Thymus (tissue), 14 donors: ENCODE measurements at places on chromosomes 2 and 18. TPM values are rescaled to one million over a fixed set of nuclear protein-coding genes. Genes with fewer than 3 reads are reported as not detected.

ARHGAP15 gene
- 182 TPM for total RNA-seq

THAP4 gene
- 36.8 TPM for total RNA-seq

MYO3B gene
- 0.71 TPM for total RNA-seq

FOXI3 gene
- 0.05 TPM for total RNA-seq

HOXD4 gene
- 0.09 TPM for total RNA-seq

RAB27B gene
- total RNA-seq, result 1.5 TPM

LIMS3 gene
- total RNA-seq, result 0.94 TPM

DNA sequence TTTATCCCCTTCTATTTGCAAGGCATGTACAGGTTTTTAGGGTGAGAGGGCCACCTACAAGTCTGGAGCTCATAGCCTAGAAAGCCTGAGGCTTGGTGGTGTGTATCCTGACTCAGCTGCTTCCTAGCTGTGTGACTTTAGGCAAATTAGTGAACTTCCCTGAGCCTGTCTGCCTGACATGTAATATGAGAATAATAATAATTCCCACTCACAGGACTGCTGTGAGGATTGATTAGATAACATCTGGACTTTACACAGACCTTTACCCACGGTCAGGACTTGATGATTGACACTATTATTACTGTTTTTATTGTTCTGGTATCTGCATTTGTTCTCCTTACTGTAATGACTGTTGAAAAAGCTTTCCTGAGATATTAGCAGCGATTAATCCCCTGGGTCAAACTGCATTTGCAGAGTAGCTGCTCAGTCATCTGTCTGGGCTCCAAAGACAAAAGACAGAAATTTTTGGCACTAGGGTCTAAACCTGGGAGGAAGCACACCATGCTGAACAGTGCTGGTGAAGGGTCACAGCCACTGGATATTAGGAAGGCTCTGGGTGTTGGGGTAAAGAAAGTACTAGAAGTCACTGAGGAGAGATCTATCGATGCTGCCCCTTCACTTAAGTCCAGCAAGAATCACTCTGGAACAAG, 276.5 kb upstream of the FN1 start:
- no peaks in the 10 kb centered on the region for H3K27me3 ChIP-seq
- no peaks in the 10 kb centered on the region for H3K4me1 ChIP-seq
- H3K4me3 ChIP-seq, result no peak overlapping the region

DNA sequence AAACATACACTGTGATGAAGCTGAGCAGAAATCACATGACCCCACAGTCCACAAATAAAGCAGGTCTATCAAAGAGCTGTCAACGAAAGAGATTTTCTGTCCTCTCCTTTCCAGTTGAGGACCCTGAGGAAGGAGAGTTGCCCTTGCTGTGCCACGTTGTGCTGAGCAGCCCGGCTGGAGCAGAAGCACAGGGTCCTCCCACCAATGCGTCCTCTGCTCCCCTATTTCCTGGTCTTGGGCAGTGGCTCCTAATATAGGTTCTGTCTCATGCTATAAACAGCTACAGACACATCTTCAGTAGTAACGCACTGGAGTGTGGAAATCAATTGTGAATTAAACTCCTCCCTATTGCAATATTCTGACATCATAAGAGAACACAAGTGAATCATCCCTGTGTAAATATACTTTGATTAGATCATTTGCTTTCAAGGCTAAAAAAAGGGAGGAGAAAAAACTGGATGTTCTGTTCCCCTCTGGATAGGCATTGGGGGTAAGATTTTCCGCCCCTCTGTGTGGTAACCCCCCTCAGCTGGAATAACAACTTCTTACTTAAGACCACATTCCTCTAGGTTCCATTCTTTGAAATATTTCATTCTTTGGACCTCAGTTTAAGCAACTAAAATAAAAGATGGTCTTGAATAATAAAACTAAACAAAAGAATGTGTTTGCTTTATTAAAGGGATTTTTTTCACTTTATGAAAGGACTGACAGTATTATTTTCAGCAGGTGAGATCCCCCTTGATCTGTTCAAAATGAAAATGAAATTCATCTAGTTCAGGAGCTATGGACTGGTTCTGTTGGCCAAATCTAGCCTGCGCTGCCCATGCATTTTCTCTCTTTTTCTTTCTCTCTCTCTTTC, 8.3 kb upstream of the RHOB start:
- H3K4me1 ChIP-seq, result no peaks in the 10 kb centered on the region
- H3K27me3 ChIP-seq, result no peaks in the 10 kb centered on the region
- H3K27ac ChIP-seq, result no peak overlapping the region
- no peak overlapping the region for H3K4me3 ChIP-seq

DNA sequence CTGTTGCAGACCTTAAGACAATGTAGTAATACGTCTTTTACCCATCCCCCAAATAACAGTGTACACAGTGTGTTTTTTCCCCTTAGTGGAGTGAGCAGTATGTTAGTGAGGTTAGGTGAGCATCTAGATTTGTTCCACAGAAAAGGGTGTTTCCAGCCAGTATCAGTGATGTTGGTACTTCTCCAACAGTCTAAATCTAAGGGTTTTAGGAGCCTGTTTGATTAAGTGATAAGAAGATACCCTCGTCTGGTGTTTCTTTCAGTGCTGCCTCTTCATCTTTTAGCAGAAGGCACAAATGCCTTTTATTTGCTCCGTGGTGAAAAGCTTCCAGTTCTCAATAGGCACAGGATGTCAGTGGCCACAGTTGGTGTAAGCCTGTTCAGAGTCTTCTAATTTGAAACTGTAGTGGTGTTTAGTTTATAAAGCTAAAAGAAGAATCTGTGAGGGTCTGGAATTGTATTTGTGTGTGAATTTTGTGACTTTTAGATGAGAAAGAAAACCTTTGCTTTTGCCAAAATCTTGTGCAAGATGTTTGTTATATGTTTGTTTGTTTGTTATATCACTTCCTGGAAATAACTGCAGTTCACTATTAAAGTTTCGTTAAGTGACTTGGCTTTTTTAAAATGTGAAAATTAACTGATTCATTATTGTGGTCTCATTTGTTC, 71.2 kb downstream of the MAP4K4 start:
- no peaks in the 10 kb centered on the region for H3K36me3 ChIP-seq
- no peak overlapping the region for H3K27ac ChIP-seq
- peaks cover 41% of the 10 kb centered on the region for H3K4me1 ChIP-seq
- DNase-seq, result no peak
- H3K4me3 ChIP-seq, result no peak overlapping the region
- no peaks in the 10 kb centered on the region for H3K27me3 ChIP-seq

- H3K4me3 ChIP-seq, result no peak overlapping the region
- H3K27me3 ChIP-seq, result no peaks in the 10 kb centered on the region
- no peak for DNase-seq
- no peaks in the 10 kb centered on the region for H3K4me1 ChIP-seq
Observed at GRCh38 chr2:148965623-148966437, 72.7 kb upstream of the LYPD6B start.

DNA sequence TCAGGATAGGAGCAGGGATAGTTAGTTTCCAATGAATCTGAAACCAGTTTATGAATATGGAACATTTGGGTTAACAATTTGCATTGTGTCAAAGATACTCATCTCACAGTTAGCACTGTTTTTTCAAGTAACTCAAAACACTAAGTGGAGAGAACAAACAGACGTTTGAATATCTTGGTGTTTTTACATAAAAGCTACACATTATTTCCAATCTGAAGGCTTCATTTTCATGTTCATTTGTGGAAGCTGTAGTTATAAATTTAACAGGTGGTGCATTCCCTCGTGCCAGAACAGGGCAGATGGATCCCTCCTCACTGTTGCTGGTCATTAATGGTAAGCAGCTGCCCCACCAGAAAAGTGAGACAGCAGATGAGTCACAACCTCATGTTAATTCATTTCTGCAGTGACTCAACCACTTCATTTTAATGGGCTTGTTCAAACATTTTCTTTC, 286.9 kb downstream of the TMX3 start:
- H3K4me3 ChIP-seq, result no peak overlapping the region
- DNase-seq, result no peak
- H3K36me3 ChIP-seq, result no peaks in the 10 kb centered on the region
- no peaks in the 10 kb centered on the region for H3K4me1 ChIP-seq

- H3K36me3 ChIP-seq, result no peaks in the 10 kb centered on the region
- no peak overlapping the region for H3K4me3 ChIP-seq
- no peaks in the 10 kb centered on the region for H3K27me3 ChIP-seq
- H3K27ac ChIP-seq, result no peak overlapping the region
- peaks cover 33% of the 10 kb centered on the region for H3K4me1 ChIP-seq
Observed at GRCh38 chr2:46435796-46436360, 43.5 kb upstream of the TMEM247 start.

DNA sequence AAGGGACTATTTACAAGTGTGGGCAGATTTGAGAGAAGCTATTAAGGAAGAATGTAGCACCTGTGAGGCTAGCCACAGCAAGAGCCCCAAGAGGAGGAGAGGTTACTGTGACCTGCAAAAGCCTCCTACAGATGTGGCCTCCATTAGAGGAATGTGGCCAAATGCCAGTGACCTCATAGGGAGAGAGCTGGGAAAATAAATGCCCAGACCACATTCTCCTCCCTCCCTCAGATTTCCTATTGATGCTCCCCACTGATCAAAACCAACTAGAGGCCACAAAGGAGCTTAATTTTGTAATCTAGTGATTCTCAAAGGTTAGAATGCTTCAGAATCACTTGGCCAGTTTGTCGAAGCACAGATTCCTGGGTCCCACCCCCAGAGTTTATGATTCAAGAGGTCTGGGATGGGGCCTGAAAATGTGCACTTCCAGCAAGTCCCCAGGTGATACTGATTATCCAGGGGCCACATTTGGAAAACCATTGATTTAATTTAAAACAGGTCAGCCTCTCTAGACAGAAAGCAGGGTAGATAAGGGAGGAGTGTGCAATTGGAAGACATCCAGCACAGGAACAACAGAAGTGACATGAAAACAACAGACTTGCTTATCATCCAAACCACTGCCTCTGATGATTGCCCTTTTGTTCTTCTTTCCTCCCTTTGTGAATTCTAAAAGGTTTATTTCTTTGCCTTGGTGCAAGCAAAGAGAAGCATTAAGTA, 61.2 kb upstream of the RBBP8 start:
- no peaks in the 10 kb centered on the region for H3K36me3 ChIP-seq
- no peak for DNase-seq
- H3K4me1 ChIP-seq, result no peaks in the 10 kb centered on the region
- H3K4me3 ChIP-seq, result no peak overlapping the region
- no peak overlapping the region for H3K27ac ChIP-seq
- no peaks in the 10 kb centered on the region for H3K27me3 ChIP-seq

GRCh38 chr18:31445908-31446307, 1.6 kb upstream of the DSG3 start:
- H3K27me3 ChIP-seq, result no peaks in the 10 kb centered on the region
- no peak overlapping the region for H3K27ac ChIP-seq
- no peaks in the 10 kb centered on the region for H3K36me3 ChIP-seq
- no peaks in the 10 kb centered on the region for H3K4me1 ChIP-seq
- DNase-seq, result no peak

DNA sequence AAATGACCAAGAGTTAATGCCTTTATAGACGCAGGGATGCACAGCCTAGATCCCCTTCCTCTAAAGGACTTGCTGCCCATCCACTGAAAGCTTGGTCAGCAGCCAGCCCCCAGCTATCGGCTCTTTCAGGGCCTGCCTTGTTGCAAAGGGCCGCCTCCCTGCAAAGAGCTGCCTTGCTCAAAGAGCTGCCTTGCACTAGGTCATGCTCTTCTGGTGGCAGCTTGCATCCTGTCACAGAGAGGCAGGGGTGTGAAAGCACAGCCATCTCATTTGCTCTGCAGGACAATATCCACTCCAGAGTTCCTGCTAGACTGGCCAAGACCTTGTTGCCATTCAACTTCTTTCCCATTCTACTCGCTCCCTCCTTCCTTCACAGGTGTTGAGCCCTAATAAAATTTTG, 137.1 kb downstream of the MCFD2 start:
- H3K27me3 ChIP-seq, result no peaks in the 10 kb centered on the region
- DNase-seq, result no peak
- no peaks in the 10 kb centered on the region for H3K36me3 ChIP-seq
- H3K4me1 ChIP-seq, result peaks cover 10% of the 10 kb centered on the region

DNA sequence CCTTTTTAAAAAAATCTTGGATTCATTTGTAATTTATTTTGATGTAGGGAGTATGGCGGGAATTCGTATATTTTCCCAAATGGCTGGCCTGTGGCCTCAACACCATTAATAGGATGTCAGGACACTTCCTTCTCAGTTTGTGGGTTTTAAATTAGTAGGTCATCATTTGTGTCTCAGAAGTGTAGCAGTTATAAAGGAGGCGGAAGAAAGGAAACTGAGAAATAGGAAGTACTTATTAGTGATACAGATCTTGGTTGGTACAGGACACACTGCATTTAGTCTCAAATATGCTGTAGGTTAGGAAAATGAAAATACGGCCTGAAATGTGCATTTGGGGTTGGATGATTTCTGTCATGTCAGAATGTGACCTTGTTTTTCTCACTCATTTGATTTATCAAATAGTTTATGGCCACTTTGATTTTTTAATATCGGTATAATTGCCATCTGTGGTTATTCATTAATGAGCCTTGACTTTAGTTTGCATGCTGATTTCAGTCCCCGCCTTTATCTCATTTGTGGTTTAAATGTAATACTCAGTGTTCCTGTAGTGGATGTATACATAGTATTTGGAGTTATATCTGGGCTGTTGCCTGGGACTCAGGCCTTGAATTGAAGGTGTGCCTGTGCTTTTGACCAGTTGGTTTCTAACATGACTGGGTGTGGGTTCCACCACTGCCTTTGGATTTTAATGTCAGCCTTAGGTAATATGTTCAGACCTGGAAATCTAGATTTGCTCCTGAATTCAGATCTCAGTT, 31.4 kb downstream of the ZCCHC2 start:
- no peaks in the 10 kb centered on the region for H3K4me1 ChIP-seq
- H3K27ac ChIP-seq, result no peak overlapping the region
- no peak for DNase-seq
- H3K4me3 ChIP-seq, result no peak overlapping the region
- no peaks in the 10 kb centered on the region for H3K27me3 ChIP-seq

- no peak for DNase-seq
- no peaks in the 10 kb centered on the region for H3K36me3 ChIP-seq
- H3K4me1 ChIP-seq, result no peaks in the 10 kb centered on the region
- no peak overlapping the region for H3K27ac ChIP-seq
Observed at GRCh38 chr2:190794790-190795189, 85.8 kb upstream of the GLS start.

GRCh38 chr2:144241801-144242200, 278.1 kb downstream of the ZEB2 start:
- no peaks in the 10 kb centered on the region for H3K36me3 ChIP-seq
- peaks cover 4% of the 10 kb centered on the region for H3K4me1 ChIP-seq
- H3K27ac ChIP-seq, result no peak overlapping the region
- no peak for DNase-seq
- H3K27me3 ChIP-seq, result no peaks in the 10 kb centered on the region

DNA sequence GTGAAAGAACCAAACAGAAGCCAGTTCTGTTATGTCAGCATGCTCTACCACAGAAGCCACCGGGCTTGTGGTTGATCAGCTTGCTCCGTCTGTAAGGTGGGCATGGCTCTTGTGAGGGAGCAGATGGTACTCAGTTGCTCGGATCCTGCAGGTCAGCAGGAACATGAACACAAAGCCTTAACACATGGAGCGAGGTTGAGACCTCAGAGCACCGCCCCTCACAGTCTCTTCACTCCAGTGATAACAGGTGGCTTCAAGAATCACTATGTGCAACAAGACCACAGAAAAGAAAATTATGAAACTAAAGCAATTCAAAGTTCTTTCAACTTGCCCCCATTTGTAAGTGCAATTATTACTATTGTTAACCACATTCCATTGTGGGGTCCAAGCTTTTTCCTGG, 72.1 kb downstream of the OSBPL6 start:
- H3K27ac ChIP-seq, result no peak overlapping the region
- DNase-seq, result no peak
- H3K27me3 ChIP-seq, result no peaks in the 10 kb centered on the region
- H3K4me1 ChIP-seq, result no peaks in the 10 kb centered on the region
- no peak overlapping the region for H3K4me3 ChIP-seq

- H3K36me3 ChIP-seq, result peaks cover 10% of the 10 kb centered on the region
- DNase-seq, result peak; percentile 15
- H3K27me3 ChIP-seq, result no peaks in the 10 kb centered on the region
- H3K4me3 ChIP-seq, result no peak overlapping the region
Observed at GRCh38 chr2:222568865-222569264, 87.0 kb downstream of the FARSB start.
